ENCODE measurements at places on chromosomes 11 and 22.

GRCh38 chr11:96744697-96745096 is 354.9 kb downstream of the JRKL start:
- no peak for DNase-seq

- DNase-seq = no peak
Observed at GRCh38 chr11:130536106-130537040, 87.9 kb downstream of the ADAMTS15 start.

DNA sequence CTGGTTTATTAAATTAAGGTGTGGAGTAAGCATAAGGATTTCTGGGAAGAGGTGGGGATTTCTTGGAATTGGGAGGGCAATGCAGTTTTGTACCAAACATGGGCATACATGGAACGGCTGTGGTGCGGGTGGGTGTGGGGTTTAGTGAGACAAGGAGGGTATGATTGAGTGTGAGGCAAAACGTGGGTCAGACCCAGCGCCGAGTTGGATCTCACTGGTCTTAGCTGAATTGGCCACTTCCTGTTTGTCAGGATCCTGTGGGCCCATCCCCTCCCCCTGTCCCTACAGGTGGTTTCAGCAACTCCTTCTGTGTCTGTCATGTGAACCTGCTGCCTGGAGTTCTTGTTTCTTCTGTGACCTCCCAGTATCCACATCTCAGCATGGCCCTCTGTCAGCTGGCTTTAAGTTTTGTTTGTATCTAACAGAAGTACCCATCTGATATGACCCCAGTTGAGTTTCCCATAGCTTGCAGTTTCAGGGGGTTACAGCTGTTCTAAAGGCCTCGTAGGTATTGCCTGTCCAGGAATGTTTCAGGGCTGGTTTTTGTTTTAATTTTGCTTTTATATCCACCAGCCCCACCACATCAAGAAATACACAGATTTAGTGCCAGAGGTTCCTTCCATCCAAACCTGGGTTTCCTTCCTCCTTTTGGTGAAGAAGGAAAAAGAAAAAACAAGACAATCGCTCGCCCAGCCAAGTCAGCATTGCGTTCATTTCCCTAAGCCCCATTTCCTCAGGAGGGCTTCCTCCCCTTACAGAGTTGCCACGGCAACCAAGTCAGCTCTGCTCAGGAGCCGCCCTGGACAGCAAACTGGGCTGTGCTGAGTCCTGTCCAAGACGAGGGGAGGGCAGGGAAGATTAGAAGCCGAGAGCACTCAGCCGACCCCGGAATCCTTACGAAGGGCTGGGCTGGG is 6.0 kb downstream of the APOL1 start:
- DNase-seq = no peak

DNA sequence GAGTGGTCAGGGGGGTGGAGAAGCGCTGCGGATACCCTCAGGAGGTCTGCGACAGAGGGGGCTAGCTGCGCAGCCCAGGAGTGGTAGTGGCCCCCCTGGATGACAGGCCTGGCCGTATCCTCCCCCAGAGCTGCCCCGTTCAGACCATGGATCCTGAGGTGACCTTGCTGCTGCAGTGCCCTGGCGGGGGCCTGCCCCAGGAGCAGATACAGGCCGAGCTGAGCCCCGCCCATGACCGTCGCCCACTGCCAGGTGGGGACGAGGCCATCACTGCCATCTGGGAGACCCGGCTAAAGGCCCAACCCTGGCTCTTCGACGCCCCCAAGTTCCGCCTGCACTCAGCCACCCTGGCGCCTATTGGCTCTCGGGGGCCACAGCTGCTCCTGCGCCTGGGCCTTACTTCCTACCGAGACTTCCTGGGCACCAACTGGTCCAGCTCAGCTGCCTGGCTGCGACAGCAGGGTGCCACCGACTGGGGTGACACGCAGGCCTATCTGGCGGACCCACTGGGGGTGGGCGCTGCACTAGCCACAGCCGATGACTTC is 505 bp downstream of the NUDT22 start:
- peak; percentile 32 for DNase-seq

DNA sequence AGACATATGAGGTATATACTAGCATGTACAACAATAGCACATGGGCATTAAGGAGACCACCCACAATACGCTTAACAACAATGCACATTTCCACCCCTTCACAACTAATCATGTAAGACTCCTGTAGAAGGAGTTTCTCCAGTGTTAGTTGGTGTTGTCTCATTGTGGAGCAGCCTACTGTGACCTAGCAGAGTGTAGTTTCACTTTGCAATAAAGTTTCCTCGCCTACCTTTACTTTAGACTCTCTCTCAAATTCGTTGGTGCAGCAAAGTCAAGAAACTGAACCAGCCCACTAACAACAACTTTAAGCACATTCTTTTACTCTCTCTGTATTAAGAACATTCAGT is 863.6 kb downstream of the FAM181B start:
- DNase-seq = peak; percentile 15

DNA sequence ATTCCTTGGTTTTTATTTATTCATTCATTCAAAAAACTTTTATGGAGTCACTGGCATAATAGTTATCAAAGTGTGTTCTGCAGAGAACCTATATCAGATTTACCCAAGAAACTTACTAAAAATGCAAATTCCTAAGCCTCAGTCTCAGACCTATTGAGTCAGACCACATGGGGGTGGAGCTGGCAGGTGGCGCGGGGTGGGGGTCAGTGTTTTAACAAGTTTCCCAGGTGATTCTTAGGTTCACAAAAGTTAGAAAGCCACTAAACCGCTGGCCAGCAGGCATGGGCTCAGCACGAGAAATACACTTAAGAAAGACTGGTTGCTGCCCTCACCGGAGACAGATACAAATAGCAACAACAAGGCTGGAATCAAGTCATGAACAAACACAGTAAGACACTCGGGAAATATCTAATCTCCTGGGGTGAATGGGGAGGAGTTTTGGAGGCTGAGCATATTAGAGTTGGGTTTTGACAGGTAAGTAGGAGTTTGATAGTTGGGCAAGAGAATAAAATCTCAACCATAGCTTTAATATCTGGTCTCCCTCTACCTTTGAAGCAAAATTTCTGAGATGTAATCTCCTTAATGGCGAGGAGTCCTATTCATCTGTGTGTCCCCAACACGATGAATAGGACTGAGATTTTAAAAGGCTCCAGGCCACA is 167.5 kb upstream of the NECTIN1 start:
- DNase-seq = no peak

- DNase-seq = no peak
Observed at GRCh38 chr11:117972044-117972443, 14.2 kb upstream of the IL10RA start.

DNA sequence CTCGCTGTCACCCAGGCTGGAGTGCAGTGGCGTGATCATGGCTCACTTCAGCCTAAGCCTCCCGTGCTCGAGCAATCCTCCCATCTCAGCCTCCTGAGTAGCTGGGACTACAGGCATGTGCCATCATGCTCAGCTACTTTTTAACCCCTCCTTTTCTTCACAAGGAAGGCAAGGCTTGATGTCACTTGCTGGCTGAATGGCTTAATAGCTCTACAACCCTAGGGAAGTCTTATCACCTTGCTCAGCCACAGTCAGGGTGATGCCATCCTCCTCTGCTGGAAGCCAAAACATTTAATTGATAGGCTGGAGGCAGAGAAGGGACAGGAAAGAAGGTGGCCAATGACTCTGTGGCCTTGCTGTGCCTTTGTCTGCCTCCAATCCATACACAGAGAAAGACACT is 131.9 kb downstream of the MED15 start:
- no peak for DNase-seq

GRCh38 chr11:44930588-44931302 is 19.9 kb downstream of the TP53I11 start:
- DNase-seq = no peak

GRCh38 chr11:86180851-86181250 is 63.7 kb upstream of the EED start:
- DNase-seq = no peak

GRCh38 chr11:110478410-110478809 is 48.7 kb downstream of the FDX1 start:
- no peak for DNase-seq

DNA sequence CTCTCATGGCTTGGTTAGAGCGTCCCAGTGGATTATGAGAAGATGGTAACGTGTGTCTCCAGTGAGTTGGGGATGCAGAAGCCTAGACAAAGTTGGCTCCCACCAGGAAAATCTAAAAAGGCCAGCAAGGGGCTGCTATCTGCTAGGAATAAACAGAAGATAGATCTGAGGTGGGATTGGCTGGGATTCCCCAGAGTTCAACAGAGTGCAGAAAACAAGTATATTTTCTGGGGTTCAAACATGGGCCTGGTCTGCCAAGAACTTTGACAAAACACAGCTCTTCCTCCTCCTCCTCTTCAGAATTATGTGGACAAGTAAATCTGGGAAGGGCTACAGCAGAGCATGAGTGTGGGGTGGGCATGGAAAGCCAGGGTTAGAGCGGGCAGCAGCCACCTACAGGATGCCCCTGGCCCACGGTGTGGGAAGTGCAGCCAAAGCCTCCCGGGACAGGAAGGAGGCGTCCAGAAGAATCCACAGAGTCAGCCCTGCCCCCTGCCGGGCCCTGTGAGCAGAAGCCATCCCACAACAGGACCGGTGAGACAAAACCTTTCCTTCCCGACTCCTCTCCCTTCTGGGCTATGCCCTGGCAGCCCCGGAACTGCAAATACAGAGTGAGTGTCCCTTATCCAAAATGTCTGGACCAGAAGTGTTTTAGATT is 67.1 kb downstream of the CD82 start:
- no peak for DNase-seq

DNA sequence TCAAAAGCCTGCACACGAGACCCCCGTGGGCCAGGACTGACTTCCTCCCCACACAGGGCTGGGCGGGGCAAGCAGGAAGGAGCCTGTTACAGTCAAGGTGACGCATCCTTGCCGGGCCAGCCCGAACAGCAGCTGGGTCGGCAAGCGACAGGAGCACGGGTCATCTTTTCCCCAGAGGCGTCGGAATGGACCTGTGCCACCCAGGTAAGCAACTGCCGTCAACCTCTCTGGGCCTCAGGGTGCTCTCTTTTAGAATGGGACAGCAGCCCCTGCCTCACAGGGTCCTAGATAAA is at the start of gene CYTH4:
CYTH4 (plus strand) TSS at position 124 of the 293 bp plus-strand sequence; CDS start at position 186, 62 bp downstream.
- DNase-seq = peak; percentile 82

DNA sequence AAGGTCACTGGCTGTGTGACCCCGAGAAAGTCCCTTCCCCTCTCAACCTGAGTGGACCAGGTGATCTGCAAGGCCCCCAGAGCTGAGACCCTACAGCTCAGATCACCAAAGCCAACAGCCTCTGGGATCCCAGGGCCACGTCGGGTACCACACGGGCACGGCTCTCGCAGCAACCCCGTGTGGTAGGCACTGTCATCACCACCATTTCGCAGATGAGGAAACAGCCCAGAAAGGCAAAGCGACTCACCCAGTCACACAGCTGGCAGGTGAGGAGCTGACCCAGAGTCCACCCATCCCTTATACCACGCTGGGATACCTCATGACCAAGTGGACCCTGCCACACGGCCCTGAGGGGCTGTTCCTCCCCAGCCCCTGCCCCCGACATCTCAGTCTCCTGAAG is 2.8 kb downstream of the ATP5MGL start:
- DNase-seq = no peak

GRCh38 chr11:67265633-67266448 is 432 bp upstream of the GRK2 start:
- peak; percentile 73 for DNase-seq

DNA sequence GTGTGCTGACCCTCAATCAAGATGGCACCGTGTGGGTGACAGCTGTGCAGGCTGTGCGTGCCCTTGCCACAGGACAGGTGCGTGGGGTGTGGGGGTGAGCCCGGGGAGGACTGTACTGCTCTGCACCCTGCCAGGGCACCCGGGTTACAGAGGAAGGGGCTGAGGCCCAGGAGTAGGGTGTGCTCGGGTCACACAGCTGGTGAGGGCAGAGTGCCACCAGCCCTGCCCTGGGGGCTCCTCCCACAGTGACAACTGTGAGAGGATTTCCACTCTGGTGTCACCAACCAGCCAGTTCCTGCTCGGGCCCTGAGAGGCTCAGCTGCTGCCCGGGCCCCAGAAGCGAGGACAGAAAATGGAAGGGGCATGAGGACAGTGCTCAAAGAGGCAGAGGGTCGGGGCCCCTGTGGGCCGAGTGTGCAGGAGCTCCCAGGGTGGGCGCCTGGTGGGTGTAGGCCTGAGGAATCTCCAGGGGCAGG is 20.5 kb downstream of the TRMU start:
- no peak for DNase-seq
